ENCODE measurements at places on chromosomes 6 and 20. TPM values are rescaled to one million over a fixed set of nuclear protein-coding genes. Genes with fewer than 3 reads are reported as not detected.
A peak's percentile ranks its signal among the peaks of the same experiment; 100 is the strongest.

GRCh38 chr6:40733290-40733689 lies 146.1 kb upstream of the LRFN2 start:
- DNase-seq = no peak

DNA sequence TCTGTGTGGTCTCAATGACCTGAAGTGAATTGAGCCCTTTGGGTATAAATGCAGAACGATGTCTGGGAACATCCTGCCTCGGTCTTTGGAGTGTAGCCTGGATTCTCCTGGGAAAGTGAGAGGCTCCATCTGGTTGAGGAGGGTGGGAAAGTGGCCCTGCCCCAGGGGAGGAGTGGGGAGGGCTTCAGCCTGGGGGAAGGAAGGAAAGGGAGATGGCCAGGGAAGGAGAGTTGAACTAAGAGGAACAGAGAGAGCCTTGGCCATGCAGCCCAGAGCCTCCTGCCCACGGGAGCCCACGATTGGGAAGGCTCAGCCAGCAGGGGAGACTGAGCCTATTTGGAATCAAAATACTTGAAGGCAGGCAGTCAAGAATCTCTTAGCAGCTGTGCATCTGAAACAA lies 2.3 kb upstream of the EPB41L1 start:
- peak; percentile 66 for DNase-seq

GRCh38 chr6:115442323-115442722 lies 618.4 kb downstream of the FRK start:
- DNase-seq = no peak

GRCh38 chr6:158422629-158423238 lies 110.5 kb downstream of the TULP4 start:
- DNase-seq = no peak

SLC35B3 gene
- 12.4 TPM for total RNA-seq

GRCh38 chr20:37901240-37901639 lies 1.7 kb upstream of the VSTM2L start:
- DNase-seq = no peak

GPX6 gene
- total RNA-seq = not detected

GRCh38 chr6:105624021-105624420 lies 221.1 kb upstream of the PREP start:
- DNase-seq = no peak

CPNE5 gene
- total RNA-seq = 2.9 TPM

SNAP91 gene
- 52.4 TPM for total RNA-seq

BPIFB1 gene
- not detected for total RNA-seq

DNA sequence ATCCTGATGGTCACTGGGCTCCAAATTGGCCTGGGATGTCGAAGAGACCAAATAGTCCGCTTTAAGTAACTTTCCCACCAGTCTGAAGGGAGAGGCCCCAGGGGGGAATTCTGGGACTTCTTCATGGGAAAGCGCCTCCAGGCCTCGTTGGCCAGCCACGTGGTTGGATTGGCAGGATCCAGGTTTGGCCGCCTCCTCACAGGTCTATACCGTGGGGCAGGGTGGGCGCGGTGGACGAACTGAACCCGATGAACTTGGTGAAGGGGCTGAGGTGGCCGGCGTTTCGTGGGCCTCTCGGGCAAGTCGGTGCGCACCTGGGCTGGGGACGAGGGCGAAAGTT lies 297 bp downstream of the POM121L2 start:
- DNase-seq = no peak

LHFPL5 gene
- 1.7 TPM for total RNA-seq

SOBP gene
- total RNA-seq = 16.1 TPM

NOX3 gene
- not detected for total RNA-seq

GRCh38 chr20:19860737-19861136 lies 102.7 kb downstream of the RIN2 start:
- DNase-seq = no peak

DNA sequence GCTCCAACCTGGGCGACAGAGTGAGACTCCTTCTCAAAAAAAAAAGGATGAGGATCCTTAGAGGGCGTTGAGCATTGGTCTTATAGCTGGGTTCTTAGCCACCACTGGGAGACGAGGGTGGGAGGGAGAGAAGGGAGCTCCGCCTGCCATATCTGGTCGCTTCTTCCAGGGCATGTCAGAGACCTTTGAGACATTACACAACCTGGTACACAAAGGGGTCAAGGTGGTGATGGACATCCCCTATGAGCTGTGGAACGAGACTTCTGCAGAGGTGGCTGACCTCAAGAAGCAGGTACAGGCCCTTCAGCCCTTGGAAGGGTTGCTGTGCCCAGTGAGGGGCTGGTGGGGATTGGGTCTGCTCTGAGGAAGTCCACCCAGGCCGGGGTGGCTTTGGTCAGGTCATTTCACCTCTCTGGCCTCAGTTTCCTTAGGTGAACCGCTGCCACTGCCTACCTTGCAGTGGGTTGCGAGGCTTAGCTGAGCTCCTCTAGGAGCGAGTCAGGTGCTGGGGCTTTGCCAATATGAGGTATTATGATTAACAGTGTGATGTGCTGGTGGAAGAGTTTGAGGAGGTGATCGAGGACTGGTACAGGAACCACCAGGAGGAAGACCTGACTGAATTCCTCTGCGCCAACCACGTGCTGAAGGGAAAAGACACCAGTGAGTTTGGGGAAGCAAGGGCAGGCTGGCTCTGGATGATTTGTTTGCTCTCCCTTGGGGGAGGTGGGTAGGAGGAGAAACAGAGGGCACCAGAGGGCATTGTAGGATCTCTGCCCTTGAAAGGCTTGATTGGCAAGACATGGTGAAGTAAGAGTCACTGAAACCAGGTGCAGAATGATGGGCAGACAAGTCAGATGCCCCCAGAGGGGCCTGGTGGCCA lies 8.5 kb downstream of the CNPY3 start:
- DNase-seq = no peak

GRCh38 chr6:73515204-73515655 lies 5.6 kb downstream of the EEF1A1 start:
- DNase-seq = no peak

DNA sequence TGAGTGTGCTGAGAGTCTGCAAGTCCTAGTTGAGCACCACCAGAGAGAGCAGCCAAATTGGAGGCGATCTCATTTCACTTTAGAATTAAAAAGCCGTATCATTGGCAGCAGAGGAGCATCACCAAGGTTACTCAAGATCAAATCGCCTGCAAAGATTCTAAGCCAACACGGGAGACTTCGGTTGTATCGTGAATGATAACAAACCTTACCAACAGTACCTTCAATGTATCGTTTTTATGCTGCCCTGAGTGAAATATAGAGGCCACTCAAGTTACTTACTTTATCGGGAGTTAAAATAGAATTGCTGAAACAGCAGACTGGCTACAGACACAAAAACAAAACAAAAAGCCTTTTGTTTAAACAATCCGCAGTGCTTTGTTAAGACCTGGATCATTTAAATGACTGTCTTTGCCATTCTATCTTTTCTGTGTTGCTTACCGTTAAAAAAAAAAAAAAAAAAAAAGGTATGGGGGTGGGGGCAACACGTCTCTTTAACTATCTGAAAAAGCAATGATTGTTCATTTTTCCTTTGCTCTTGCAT lies 14.2 kb downstream of the NHSL1 start:
- DNase-seq = no peak

TMEM170B gene
- 11.0 TPM for total RNA-seq

FILIP1 gene
- 0.69 TPM for total RNA-seq

DNA sequence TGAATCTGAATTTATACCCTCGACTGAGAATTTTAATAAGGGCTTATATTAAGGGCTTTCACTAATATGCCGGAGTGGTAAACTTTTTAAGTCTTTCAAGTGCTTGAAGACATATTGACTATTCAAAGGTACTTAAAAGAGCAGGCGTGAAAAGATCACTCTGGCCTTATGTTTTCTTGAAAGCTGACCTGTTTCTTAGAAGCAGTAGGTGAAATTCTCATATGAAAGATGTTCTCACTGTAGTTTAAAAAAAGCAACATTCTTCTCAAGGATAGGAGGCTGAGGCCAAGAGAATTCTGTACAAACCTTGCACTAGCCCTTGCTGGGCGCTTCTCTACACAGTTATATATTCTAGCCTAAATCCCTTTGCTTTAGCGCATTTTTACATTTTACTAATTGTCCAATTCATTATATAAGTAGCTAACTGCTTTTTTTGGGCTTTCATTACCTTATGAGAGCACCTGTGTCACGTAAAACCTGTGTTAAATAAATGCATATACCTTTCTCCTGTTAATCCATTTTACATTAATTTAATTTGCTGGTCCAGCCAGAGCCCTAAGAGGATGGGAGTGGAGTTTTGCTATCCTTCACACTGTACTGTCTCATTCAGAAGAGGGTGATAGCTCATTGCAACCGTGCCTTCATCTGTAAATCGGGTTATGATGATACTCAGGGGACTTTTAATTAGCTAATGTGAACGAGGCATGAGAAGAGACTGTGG lies 59.6 kb upstream of the HFE start:
- DNase-seq = no peak

TNFRSF21 gene
- 27.1 TPM for total RNA-seq

ME1 gene
- 3.5 TPM for total RNA-seq

DNA sequence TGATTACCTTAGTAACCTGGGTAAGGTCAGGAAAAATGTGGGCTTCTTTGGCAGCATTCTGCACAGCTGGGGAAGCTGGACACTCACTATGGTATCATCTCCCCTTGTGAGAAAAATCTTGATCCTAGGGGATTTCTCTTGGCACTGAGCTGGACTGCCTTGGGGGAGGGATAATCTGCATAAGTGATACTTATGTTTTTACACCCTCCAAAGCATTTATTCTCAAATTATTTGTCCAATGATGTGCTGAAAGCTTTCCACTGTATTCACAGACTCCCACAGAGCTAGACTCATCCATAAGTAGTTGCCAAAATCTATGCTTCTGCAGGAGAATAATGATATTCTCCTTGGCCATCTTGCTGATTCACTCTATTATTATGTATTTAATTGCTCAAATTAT lies 121.5 kb upstream of the CNR1 start:
- no peak for DNase-seq

PPP1R14C gene
- 4.1 TPM for total RNA-seq

GRCh38 chr20:62991863-62992262 lies 14.9 kb downstream of the BHLHE23 start:
- no peak for DNase-seq

DNA sequence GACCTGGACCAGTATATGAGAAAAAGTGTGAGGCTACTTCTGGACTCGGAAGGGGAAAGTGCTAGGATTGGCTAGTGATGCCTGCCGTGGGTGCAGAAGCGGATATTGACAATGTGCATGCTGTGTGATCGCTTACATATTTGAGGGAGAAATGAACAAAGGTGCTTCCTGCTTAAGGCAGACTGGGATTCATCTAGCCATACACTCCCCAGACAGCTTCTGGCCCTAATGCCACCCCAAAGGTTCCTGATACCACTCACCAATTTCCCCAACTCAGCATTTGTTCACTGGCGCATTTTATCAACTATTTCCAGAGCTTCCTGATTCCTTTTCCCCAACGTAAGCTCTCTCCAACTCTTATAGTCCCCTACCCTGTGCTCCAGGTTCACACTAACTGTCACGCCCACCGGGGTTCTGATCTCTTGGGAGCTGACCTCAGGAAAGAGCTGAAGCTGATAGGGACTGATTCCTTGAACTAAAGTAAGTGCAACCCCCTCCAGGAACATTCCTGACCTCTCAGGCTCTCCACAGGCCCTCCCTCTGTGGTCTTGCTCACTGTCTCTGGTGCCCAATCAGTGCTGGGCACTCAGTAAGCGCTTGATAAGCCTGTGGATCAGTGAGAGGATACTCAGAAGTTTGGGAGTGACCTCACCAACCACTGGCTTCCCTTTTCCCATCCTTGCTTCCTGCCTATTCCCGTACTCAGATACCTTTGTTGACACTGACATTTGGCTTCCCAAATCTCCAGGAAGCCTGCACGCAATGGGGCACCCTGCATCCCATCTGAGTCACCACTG lies 73.3 kb downstream of the MRPL14 start:
- no peak for DNase-seq

JPH2 gene
- 0.07 TPM for total RNA-seq

DNA sequence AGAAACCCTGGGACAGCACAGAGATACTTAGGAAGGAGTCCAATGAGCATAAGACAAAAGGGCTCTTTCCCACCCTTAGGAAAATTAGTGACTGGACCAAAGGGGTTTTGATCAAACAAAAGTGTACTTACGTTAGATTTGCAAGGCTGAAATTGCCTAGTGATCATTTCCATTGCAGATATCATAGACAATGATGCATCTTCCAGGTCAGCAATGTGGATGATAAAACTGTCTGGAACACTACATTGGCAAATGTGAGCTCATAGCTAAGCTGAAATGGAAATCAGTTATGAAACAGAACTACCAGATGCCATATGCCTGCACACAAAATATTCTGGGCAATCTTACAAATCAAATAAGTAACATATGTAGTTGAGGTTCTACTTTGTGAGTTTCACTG lies 34.0 kb downstream of the LY86 start:
- DNase-seq = no peak

FAM50B gene
- total RNA-seq = 3.6 TPM

- DNase-seq = peak; percentile 81
Measured at GRCh38 chr6:32933661-32934085, 7.2 kb downstream of the HLA-DMB start.

KCNK17 gene
- total RNA-seq = not detected

- no peak for DNase-seq
Measured at GRCh38 chr6:131807321-131807643, 538 bp upstream of the ENPP1 start.

MEI4 gene
- total RNA-seq = 0.86 TPM

FAM83D gene
- 4.9 TPM for total RNA-seq

DNA sequence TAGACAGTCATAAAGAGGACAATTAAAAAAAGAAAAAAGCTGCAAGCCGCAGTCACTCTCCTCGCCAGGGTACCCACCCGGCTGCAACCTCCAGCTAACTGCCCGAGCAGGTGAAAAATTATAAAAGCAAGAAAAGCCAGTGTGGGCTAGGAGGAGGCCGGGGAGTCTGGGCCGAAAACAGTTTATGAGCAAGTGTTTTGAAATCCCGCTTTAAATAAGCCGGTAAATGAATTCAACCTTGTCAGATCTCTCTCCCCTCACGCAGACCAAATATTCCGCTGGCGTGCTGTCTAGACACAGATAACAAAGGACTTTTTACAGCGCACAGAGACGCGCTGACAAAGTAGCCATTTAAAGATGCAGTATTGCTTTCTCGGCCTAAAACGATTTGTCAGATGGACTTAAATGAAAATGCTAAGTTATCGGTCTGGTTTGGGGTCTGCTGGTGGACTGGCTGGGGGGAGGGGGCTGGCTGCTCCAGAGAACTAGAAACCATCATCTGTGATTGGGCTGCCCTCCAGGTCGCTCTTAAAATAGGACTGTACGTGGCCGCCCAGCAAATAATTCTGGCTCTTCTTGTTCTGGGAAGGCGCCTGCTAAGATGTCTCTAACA lies 24.6 kb downstream of the PMEPA1 start:
- no peak for DNase-seq

GRCh38 chr20:25284131-25284601 lies 36.3 kb downstream of the PYGB start:
- DNase-seq = no peak

HLA-DOB gene
- not detected for total RNA-seq

GRCh38 chr6:11667876-11668275 lies 110.7 kb downstream of the ADTRP start:
- DNase-seq = no peak

- no peak for DNase-seq
Measured at GRCh38 chr6:81766482-81767069, 14.1 kb upstream of the TENT5A start.

GRCh38 chr6:17928514-17929430 lies 58.7 kb downstream of the KIF13A start:
- DNase-seq = no peak

- DNase-seq = no peak
Measured at GRCh38 chr6:74343804-74344203, 647.8 kb downstream of the CD109 start.

- DNase-seq = no peak
Measured at GRCh38 chr20:10065154-10065833, 30.5 kb downstream of the ANKEF1 start.

GRCh38 chr20:4162766-4163165 lies 147.4 kb upstream of the RNF24 start:
- DNase-seq = no peak

- DNase-seq = peak; percentile 77
Measured at GRCh38 chr20:3781153-3781910, at the start of gene SPEF1. Gene SPEF1 (minus strand): TSS chr20:3781448. CDS start chr20:3781287, 161 bp downstream.

Measured in glutamatergic neuron (in vitro differentiated cells).